K562 (cell line): ENCODE measurements at places on chromosomes 3 and 15.

- no peak overlapping the region for H3K27ac ChIP-seq
- no peak for DNase-seq
- no peak overlapping the region for H3K4me3 ChIP-seq
- no peaks in the 10 kb centered on the region for H3K4me1 ChIP-seq
Measured at GRCh38 chr3:24287755-24288450, 206.7 kb downstream of the THRB start.

DNA sequence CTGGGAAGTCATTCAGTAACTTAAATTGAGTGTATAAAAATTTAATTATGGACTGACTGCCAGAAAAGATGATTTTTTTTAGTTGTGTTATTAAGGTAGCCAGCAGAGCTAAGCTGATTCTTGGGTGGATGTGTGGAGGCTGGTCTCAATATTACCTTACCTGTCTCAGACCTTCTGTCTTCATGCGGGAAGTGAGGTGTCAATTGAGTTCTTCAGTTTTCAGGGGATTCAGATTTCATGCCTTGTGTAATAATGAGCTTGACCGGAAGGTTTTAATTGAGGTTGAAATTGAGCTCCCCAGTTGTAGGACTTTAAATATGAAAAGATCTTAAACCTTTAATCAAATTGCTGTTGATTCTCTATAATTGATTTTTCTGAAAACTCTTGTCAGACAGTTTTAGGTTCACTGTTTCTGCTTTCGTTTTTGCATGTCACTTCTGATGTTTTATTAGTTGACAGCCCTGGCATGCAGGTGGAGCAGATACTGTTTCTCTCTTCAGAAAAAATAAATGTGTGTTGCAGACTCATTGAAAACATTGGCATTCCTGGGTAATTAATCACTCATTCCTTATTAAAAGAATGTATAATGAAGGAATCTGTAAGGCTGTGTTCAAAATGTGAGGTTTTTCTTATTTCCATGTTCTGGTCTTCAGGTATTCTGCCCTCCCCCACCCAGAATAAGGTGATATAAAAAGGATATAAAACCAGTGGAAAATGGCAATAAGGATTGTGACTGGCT lies 54.5 kb downstream of the PSMD6 start:
- H3K36me3 ChIP-seq = peaks cover 8% of the 10 kb centered on the region; the same call in 1 of the 3 replicates
- H3K27ac ChIP-seq = peak overlapping the region; percentile 78
- no peak overlapping the region for H3K4me3 ChIP-seq
- H3K4me1 ChIP-seq = peaks cover 40% of the 10 kb centered on the region
- no peaks in the 10 kb centered on the region for H3K27me3 ChIP-seq

GRCh38 chr3:162738784-162739183 lies 1242.2 kb downstream of the OTOL1 start:
- no peak overlapping the region for H3K4me3 ChIP-seq
- H3K27me3 ChIP-seq = no peaks in the 10 kb centered on the region
- H3K27ac ChIP-seq = no peak overlapping the region
- no peak for DNase-seq

DNA sequence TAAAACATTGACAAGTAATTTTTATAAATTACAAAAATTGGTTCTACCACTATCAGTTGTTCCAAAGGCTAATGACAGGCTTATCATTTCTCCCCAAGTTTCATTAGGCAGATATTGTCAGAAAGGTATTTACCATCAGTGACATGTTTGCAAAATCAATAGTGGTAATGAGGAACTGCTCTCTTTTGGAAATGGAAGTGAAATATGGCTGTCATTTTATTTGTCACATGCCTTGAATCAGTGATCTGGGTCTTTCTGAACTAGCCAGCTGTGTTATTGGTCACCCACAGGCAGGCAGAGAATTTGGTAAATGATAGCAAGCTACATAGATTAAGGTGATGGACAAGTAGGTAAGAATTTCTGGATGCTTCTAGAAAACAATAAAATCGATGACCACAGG lies 268.0 kb upstream of the ARHGEF26 start:
- no peak overlapping the region for H3K27ac ChIP-seq
- DNase-seq = no peak
- H3K4me3 ChIP-seq = no peak overlapping the region
- no peaks in the 10 kb centered on the region for H3K4me1 ChIP-seq

- no peak overlapping the region for H3K27ac ChIP-seq
- H3K4me1 ChIP-seq = no peaks in the 10 kb centered on the region
- no peaks in the 10 kb centered on the region; the same call in 1 of the 2 replicates for H3K27me3 ChIP-seq
- peak; percentile 69 for DNase-seq
- H3K36me3 ChIP-seq = no peaks in the 10 kb centered on the region
- no peak overlapping the region for H3K4me3 ChIP-seq
Measured at GRCh38 chr15:45314960-45315359, 62.9 kb downstream of the SLC28A2 start.

- no peaks in the 10 kb centered on the region for H3K27me3 ChIP-seq
- no peaks in the 10 kb centered on the region for H3K36me3 ChIP-seq
- no peak overlapping the region for H3K27ac ChIP-seq
- peaks cover 3% of the 10 kb centered on the region; the same call in 1 of the 3 replicates for H3K4me1 ChIP-seq
- no peak for DNase-seq
Measured at GRCh38 chr3:141321109-141321497, 47.2 kb upstream of the ZBTB38 start.

DNA sequence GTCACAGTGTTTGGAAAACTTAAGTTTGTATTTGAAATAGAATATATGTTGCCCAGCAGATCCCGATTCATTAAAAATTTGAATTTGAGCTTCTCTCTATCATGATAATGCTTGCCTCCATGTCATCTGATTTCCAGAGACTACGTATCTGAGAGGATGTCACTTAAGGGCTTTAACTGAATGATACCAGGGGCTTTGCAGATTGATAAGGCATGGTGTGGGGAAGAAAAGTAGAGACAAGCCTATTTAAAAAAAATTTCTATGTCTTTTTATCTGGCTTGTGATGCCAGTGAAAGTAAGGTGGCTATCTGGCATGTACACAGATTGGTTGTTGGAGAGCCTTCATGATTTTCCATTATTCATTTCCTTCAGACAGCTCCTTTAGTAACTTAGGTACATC lies 72.7 kb downstream of the UBE2E2 start:
- H3K4me1 ChIP-seq = no peaks in the 10 kb centered on the region
- H3K4me3 ChIP-seq = no peak overlapping the region
- H3K27me3 ChIP-seq = no peaks in the 10 kb centered on the region
- no peak overlapping the region for H3K27ac ChIP-seq
- no peaks in the 10 kb centered on the region for H3K36me3 ChIP-seq

DNA sequence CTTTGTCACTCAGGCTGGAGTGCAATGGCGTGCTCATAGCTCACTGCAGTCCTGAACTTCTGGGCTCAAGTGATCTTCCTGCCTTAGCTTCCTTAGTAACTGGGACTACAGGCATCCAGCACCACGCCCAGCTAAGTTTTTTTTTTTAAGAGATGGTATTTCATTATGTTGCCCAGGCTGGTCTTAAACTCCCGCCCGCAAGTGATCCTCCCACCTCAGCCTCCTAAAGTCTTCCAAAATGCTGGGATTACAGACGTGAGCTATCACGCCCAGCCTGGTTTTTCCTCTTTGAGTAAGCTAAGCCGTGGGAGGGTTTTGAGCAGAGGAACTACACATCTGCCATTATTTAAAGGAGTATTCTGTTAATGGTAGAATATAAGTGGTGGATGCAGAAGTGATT lies 7.4 kb upstream of the LRRFIP2 start:
- 0 out of 3 replicates have a peak, but pooled peaks cover 4% of the 10 kb centered on the region for H3K36me3 ChIP-seq
- peaks cover 21% of the 10 kb centered on the region; the same call in 2 of the 3 replicates for H3K4me1 ChIP-seq
- 0 out of 3 replicates have a peak overlapping the region, but pooled peaks have one; percentile 18 for H3K27ac ChIP-seq

- no peaks in the 10 kb centered on the region for H3K36me3 ChIP-seq
- H3K4me3 ChIP-seq = no peak overlapping the region
- H3K27me3 ChIP-seq = no peaks in the 10 kb centered on the region
- no peak overlapping the region for H3K27ac ChIP-seq
- no peak for DNase-seq
Measured at GRCh38 chr3:164641071-164641470, 437.2 kb downstream of the SI start.

DNA sequence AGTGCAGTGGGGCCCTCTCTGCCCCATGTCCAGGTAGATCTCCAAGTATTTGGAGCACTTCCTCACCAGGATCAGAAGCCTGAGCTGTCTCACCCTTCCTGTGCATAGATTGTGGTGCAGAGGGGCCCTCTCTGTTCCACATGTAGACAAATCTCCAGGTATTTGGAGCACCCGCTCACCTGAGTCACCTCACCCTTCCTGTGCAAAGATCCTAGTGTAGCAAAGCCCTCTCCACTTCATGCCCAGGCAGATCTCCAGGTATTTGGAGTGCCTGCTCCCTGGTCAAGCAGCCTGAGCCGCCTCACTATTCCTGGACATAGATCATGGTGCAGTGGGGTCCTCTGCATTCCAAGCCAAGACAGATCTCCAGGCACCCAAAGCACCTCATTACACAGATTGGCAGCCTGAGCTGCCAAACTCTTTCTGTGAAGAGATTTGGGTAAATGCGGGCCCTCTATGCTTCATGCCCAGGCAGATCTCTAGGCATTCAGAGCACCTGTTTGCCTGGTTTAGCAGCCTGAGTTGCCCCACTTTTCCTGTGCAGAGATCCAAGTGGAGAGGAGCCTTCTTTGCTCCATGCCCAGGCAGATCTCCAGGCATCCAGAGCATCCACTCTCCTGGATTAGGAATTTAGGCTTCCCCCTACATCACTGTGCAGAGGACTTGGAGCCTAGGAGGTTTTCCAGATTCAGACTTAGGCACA lies 249.8 kb downstream of the AGBL1 start:
- no peak overlapping the region for H3K27ac ChIP-seq
- H3K4me3 ChIP-seq = no peak overlapping the region
- no peaks in the 10 kb centered on the region for H3K4me1 ChIP-seq
- H3K27me3 ChIP-seq = no peaks in the 10 kb centered on the region
- H3K36me3 ChIP-seq = no peaks in the 10 kb centered on the region
